ENCODE measurements at places on chromosomes 13 and 19.
A peak's percentile ranks its signal among the peaks of the same experiment; 100 is the strongest.

- no peaks in the 10 kb centered on the region for H3K36me3 ChIP-seq
- H3K27me3 ChIP-seq: no peaks in the 10 kb centered on the region
- H3K4me3 ChIP-seq: no peak overlapping the region
- peaks cover 4% of the 10 kb centered on the region for H3K4me1 ChIP-seq
- H3K27ac ChIP-seq: no peak overlapping the region
Measured at GRCh38 chr13:26679411-26680122, 81.0 kb downstream of the GPR12 start.

DNA sequence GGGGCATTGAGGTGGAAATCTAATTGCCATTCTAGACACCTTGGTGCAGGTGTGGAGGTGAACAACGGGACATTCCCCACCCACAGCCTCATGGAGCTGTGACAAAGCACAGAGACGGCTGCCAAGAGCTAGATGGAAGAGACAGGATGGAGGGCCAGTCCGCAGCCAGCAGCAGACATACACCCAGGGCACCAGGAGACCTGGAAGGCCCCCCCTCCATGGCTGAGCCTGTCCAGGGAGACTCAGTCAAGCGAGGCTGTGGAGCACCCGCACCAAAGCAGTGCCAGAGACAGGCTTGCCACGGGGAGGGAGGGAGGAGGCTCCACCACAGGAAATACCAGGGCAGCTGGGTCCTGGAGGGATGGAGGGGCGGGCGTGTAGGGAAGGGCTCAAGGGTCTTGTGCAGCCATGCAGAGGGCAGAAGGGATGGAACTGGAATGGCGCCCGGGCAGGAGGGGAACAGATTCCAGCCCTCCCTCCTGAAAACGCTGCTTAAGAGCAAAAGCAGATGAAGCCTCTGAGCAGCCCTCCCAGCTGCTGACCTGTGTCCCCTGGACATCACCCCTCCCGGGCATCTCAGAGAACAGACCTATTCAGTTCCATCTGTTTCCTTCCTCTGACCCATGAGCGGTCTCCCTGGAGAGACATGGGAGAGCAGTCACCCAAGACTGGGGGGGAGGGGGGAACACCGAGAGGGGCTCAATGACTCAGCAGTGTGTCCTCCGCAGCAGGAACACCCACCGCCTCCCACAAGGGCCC, 14.4 kb downstream of the EPS15L1 start:
- H3K4me1 ChIP-seq: peaks cover 26% of the 10 kb centered on the region
- peak overlapping the region; percentile 5 for H3K27ac ChIP-seq

- H3K4me1 ChIP-seq: no peaks in the 10 kb centered on the region
- no peak for DNase-seq
- H3K27ac ChIP-seq: no peak overlapping the region
- no peaks in the 10 kb centered on the region for H3K27me3 ChIP-seq
- no peaks in the 10 kb centered on the region for H3K36me3 ChIP-seq
Measured at GRCh38 chr13:89899302-89900103, 1448.0 kb upstream of the MIR17HG start.

GRCh38 chr13:47334173-47334572, 437.3 kb upstream of the HTR2A start:
- DNase-seq: no peak
- no peaks in the 10 kb centered on the region for H3K27me3 ChIP-seq
- H3K27ac ChIP-seq: no peak overlapping the region
- H3K4me3 ChIP-seq: no peak overlapping the region
- no peaks in the 10 kb centered on the region for H3K36me3 ChIP-seq

DNA sequence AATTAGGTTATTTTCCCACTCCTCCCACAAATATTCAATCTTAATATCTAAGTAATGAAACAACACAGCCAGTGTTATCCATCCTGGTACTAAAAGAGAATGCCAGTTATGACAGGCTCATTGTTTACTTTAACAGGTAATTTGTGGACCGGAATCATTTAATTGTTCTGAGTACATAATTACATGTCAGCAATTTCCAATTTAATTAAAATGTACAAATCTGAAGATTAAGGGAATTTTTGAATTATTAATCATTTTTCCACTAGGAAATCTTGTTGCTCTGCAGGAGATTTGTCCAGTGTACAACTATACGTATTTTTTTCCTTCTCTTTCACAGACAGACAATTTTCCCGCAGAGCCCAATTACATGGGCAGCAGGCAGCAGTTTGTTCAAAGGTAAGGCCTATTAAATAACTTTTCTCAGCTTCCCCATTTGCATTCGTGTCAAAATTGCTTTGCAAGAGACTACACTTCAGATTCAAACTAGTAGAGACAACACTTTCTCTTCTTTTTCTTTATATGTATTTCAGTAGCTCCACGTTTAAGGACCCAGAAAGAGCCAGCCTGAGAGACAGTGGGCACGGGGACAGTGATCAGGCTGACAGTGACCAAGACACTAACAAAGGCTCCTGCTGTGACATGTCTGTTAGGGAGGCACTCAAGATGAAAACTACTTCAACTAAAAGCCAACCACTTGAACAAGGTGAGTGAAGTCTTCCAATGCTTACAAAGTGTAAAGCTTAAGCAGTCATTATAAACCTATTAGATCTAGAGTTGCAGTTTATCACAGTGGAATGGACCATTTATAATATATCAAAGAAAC, 34.8 kb downstream of the PCDH17 start:
- H3K4me1 ChIP-seq: no peaks in the 10 kb centered on the region
- no peaks in the 10 kb centered on the region for H3K36me3 ChIP-seq
- DNase-seq: no peak
- H3K27ac ChIP-seq: no peak overlapping the region

GRCh38 chr13:19967621-19968020, 9.1 kb downstream of the ZMYM2 start:
- DNase-seq: no peak
- H3K27ac ChIP-seq: no peak overlapping the region
- H3K4me3 ChIP-seq: no peak overlapping the region
- H3K4me1 ChIP-seq: no peaks in the 10 kb centered on the region

- DNase-seq: no peak
- no peak overlapping the region for H3K27ac ChIP-seq
- peaks cover 5% of the 10 kb centered on the region for H3K4me1 ChIP-seq
- H3K36me3 ChIP-seq: no peaks in the 10 kb centered on the region
- no peaks in the 10 kb centered on the region for H3K27me3 ChIP-seq
- H3K4me3 ChIP-seq: no peak overlapping the region
Measured at GRCh38 chr13:32092496-32092895, 60.9 kb downstream of the FRY start.

GRCh38 chr13:28540612-28541011, 45.7 kb upstream of the FLT1 start:
- DNase-seq: peak; percentile 97
- H3K27ac ChIP-seq: no peak overlapping the region
- H3K27me3 ChIP-seq: no peaks in the 10 kb centered on the region

- no peak overlapping the region for H3K4me3 ChIP-seq
- no peaks in the 10 kb centered on the region for H3K27me3 ChIP-seq
- no peak overlapping the region for H3K27ac ChIP-seq
- H3K36me3 ChIP-seq: no peaks in the 10 kb centered on the region
- no peaks in the 10 kb centered on the region for H3K4me1 ChIP-seq
Measured at GRCh38 chr13:25857830-25858229, 194.0 kb downstream of the SHISA2 start.

DNA sequence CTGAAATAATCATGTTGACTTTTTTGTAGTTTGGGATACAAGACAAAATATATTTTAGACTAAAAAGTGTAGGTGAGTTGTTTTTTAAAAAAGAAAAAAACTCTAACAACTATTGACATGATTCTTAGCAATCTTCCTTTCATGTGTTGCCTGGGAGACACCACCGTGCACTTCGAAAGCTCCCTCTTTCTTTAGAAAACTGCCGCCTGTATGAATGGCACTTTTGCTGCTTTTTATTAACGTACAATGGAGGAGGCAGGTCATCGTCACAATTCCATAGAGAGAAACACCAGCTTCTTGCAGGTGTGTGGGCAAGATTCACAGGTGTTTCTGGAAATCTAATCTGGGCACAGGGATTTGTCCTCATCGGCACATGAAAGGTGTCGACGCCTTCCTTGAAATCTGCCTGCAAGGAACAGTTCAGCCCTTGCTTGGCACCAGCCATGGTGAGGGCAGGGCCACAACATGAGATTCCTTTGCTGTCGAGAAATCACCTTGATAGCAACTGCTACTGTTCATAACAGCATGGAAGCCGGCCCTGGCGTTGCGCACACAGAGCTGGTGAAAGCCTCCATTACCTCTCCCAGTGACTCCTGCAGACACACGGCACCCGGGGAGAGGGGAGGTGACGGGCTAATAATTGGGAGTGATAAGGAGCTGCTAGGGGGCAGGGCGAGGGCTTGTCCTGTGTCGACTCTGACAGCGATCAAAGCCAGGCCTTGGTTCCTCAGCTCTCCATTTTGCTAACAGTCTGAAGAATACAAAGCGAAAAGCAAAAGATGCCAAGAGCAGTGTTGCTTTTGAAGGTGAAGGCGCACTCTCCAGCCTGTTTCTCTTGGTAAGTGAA, 66.5 kb downstream of the EFNB2 start:
- H3K27me3 ChIP-seq: no peaks in the 10 kb centered on the region
- peak overlapping the region; percentile 35 for H3K27ac ChIP-seq
- peaks cover 35% of the 10 kb centered on the region for H3K4me1 ChIP-seq

- no peaks in the 10 kb centered on the region for H3K27me3 ChIP-seq
- H3K4me1 ChIP-seq: no peaks in the 10 kb centered on the region
- DNase-seq: no peak
- H3K4me3 ChIP-seq: no peak overlapping the region
- no peaks in the 10 kb centered on the region for H3K36me3 ChIP-seq
Measured at GRCh38 chr13:34430294-34430693, 511.8 kb upstream of the NBEA start.

- peaks cover 2% of the 10 kb centered on the region for H3K36me3 ChIP-seq
- H3K27me3 ChIP-seq: no peaks in the 10 kb centered on the region
- H3K27ac ChIP-seq: no peak overlapping the region
- DNase-seq: peak; percentile 90
Measured at GRCh38 chr19:17418710-17419109, 1.1 kb upstream of the MVB12A start.

DNA sequence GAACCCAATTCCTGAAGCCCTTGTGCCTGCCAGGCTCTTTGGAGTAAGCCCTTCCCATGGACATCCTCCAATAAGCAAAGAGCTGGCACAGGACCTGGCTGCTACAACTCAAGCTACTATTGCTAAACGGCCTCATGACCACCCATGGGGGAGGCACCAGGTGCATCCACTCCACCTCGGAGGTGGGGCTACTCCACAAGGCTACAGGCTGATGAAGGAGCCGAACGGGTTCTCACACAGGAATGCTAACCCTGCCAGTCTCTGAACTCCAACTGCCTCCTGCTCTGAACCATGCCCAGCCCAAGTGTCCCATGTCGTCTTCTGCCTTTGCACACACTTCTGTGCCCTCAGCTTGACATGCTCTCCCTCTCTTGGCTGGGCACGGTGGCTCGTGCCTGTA, 10.0 kb downstream of the SYMPK start:
- peaks cover 67% of the 10 kb centered on the region for H3K36me3 ChIP-seq
- H3K4me3 ChIP-seq: no peak overlapping the region
- no peak overlapping the region for H3K27ac ChIP-seq
- no peaks in the 10 kb centered on the region for H3K27me3 ChIP-seq
- DNase-seq: peak; percentile 55

DNA sequence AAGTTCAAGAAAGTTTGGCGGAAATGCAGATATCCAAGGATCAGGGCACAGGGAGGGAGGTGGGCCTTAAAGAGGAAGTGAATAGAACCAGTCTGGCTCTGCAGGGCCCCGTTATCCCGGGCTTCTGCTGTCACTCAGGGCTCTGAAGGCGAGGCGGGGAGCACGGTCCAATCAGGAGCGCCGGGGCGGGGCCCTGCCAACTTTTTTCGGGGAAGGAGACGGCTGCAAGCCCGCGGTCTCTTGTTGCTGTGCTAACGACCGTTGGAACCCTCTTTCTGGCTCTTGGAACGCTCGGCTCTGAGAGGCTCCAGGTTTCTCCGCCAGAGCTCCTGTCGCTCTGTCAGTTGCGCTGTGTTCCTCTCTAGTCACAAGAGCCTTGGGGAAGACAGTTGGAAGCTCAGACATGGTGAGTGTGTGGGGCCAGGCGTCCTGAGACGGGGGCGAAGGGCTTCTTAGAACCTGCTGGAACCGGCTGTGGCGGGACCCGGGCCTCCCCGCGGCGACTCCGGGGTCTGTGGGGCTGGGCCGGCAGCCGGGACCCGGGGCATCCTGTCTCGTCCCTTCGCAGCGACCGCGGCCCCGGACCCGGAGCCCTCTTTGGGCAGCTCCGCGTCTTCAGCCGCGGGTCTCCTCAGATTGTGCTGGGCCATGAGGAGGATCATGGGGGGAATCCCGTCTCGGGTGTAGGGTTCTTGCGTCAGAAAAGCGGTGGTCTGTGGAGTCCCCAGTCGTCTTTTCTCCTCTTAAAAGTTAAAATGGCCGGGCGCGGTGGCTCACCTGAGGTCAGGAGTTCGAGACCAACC, 27.7 kb downstream of the ZNF844 start:
- H3K4me3 ChIP-seq: peak overlapping the region; percentile 60
- peaks cover 2% of the 10 kb centered on the region for H3K4me1 ChIP-seq
- H3K36me3 ChIP-seq: no peaks in the 10 kb centered on the region
- no peaks in the 10 kb centered on the region for H3K27me3 ChIP-seq
- peak; percentile 83 for DNase-seq
- peak overlapping the region; percentile 56 for H3K27ac ChIP-seq

GRCh38 chr19:53308339-53308811, 25.2 kb upstream of the ZNF845 start:
- no peaks in the 10 kb centered on the region for H3K36me3 ChIP-seq
- H3K27me3 ChIP-seq: no peaks in the 10 kb centered on the region
- no peak overlapping the region for H3K4me3 ChIP-seq
- no peak overlapping the region for H3K27ac ChIP-seq
- DNase-seq: no peak
- peaks cover 2% of the 10 kb centered on the region for H3K4me1 ChIP-seq

DNA sequence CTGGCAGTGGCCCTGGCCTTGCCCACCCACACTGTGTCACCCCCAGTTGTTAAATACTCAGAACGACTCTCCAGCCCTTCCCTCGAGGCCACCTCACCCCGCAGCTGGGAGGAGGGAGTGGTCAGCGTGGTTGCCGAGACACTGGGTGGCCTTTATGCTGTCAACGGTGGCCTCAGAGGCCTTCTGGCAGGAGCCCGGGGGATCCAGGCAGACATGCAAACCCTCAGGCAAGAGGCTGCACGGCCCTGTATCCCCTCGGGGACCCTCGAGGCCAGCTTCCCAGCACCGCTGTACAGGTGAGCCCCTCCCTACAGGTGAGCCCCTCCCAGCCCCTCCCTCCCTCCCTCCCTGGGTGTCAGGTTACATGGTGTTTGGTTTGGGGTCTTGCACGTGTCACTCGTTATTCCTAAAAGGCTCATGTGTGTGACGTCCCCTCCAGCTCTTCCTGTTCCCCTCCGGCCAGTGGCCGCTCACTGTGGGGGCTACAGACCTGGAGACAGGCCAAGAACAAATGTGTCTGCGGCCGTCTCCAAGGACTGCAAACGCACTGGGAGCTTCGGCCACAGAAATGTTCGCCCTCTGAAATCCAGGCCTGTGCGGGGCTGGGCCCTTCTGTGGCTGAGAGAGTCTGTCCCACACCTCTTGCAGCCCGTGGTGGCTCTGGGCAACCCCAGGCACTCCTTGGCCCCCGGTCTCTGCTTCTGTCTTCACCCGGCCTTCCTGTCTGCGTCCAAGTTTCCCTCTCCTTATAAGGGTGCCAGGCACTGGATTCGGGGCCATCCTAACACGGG, at the start of gene TEKTIP1:
Gene TEKTIP1 (plus strand): TSS at position 210 of the 791 bp plus-strand sequence. CDS start 4 bp downstream, at position 214.
- DNase-seq: peak; percentile 35
- no peak within 1 kb of the TSS for H3K27ac ChIP-seq
- no peak within 1 kb of the TSS for H3K4me3 ChIP-seq
- peaks cover 62% of the 10 kb centered on the region for H3K36me3 ChIP-seq
- H3K4me1 ChIP-seq: peaks cover 11% of the 10 kb centered on the region
- H3K27me3 ChIP-seq: no peaks in the 10 kb centered on the region
